ENCODE measurements at places on chromosomes 1 and 21.
A peak's percentile ranks its signal among the peaks of the same experiment; 100 is the strongest.

- no peak for DNase-seq
These were observed 59.5 kb upstream of the LAMC2 start for GRCh38 chr1:183126528-183126927.

- no peak for DNase-seq
These were observed 11.5 kb downstream of the YBEY start for GRCh38 chr21:46297338-46298271.

DNA sequence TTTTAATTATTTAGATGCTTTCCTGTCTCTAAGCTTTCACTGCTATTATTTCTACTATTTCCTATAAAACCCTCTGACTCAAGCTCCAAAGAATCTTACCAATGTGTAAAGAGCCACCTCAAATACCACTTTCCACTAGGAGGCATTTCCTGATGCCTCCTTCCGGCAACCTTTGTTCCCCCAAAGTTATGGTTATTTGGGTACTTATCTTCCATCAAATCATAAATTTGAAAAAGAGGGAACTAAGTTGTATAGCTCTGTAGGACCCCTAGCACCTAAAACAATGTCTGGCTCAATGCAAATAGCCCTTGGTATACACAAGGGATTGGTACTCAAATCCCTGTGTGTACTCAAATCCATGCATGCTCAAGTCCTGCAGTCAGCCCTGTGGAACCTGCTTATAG, 79.6 kb downstream of the NME7 start:
- no peak for DNase-seq

DNA sequence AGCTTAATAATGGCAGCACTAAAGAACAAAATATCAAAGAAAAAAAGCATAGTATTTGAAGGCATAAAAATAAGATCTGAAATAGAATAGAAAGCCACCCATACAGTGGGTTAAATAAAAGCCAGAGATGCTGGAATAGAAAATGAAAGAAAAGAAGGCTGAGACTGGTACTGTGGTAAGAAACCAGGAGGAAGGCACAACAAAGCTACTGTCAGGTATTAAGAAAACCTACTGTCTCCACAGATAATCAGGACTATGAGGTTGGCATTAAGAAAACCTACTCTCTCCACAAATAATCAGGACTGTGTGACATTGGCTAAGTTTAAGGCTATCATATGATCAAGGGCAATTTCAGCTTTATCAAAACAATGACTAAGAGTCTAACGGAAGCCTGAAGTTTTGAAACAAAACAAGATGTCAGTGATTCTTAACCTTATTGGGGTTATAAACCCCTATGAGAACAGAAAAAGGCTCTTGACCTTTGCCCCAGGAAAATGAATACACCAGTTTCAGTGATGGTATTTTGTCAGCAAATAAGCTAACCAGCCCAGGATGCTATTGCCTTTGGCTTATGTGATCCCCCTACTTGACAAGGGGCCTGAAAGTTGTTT, 24.4 kb downstream of the MCOLN2 start:
- DNase-seq: no peak

- DNase-seq: no peak
These were observed 19.6 kb upstream of the ZNF648 start for GRCh38 chr1:182080955-182081582.

DNA sequence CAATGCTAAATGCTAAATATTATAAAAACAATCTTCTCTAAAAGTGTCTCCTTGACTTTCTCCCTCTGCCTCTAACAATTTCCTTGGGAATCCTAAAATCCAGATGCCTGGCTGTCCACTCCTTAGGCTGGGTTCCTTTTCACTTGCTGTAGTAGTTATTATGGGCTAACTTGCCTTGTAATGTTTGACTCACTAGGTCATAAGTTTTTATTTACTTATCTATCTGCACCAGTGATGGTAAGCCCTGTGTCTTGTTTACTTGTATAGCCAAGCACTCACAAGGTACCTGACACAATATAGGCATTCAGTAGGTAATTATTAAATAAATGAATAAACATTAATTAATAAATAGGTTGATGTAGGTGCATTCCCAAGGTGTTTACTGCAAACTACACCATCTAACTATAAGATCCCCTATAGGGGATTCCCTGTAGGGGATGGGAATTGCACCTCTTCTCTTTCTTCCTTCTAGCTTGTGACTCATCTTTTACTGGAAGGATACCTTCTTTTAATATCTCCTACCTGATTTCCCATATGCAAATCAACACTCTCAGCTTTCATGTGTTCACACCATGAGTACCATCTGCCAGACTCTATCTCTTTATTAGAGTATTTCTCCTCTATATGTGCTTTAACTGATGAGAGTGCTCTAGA, 14.7 kb upstream of the CHIA start:
- DNase-seq: no peak

DNA sequence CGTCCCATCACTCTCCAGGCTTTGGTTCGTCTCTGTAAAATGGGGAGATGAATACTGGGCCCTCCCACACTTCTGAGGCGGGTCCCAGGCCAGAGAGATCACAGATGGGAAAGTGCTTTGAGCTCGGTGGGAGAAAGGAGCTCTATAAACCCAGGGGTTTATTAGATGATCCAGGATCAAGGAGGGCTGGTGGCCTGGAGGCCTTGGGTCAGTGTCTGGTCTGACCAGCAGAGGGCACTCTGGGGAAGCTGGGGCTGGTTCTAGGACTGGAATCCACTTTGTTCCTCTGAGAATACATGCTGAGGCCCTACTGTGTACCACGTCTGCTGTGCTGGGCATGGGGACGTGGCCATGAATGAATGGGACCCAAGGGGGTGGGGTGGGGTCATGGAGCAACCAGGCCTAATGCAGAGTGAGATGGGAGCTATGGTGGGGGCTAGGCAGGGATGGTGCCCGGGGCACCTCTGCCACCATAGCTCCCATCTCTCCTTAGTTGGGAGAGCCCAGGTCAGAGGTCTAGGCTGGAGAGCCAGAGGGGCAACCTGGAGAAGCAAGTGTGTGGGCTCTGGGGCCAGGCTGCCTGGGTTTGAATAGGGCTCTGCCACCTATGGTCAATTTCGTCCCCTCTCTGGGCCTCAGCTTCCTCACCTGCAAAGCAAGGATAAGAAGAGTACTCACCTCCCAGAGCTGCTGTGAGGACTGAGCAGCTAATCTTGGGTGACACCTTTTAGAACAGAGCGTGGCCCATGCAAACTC, 9.0 kb upstream of the FAM131C start:
- peak; percentile 47 for DNase-seq

Data from stimulated activated CD8-positive, alpha-beta memory T cell treated with anti-CD3 and anti-CD28 coated beads, Interleukin-15, amount 100 ng/mL, for 48 hours (primary cell).